H9 (cell line): ENCODE measurements at places on chromosomes 1 and 21. TPM values are rescaled to one million over a fixed set of nuclear protein-coding genes. Genes with fewer than 3 reads are reported as not detected.
A peak's percentile ranks its signal among the peaks of the same experiment; 100 is the strongest.

GRCh38 chr1:37746806-37747205, 18.1 kb downstream of the EPHA10 start:
- H3K4me3 ChIP-seq: no peak overlapping the region
- no peaks in the 10 kb centered on the region for H3K4me1 ChIP-seq
- peaks cover under 1% of the 10 kb centered on the region; the same call in 1 of the 3 replicates for H3K36me3 ChIP-seq
- no peak overlapping the region for H3K27ac ChIP-seq
- H3K27me3 ChIP-seq: peaks cover under 1% of the 10 kb centered on the region; the same call in 1 of the 2 replicates

DNA sequence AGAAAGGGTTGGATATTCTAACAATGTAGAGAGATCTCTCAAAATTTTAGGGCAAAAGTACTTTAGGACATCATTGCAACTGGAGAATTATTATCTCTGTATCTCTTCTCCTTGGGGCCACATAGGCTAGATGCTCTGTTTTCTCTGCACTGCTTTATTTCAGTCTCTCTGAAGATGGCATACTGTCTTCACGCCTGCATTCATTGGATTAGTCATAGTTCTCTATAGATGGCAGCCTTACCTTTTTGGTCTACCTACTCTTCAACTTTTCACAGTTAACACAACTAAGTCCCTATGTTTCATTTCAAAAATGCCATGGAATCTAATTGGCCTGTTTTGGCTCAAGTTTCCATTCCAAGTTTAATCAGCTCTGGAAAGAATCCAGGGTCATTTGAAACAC, 1623.3 kb upstream of the B3GALT2 start:
- H3K36me3 ChIP-seq: peaks cover 8% of the 10 kb centered on the region
- H3K4me1 ChIP-seq: no peaks in the 10 kb centered on the region
- no peak overlapping the region for H3K27ac ChIP-seq
- H3K27me3 ChIP-seq: no peaks in the 10 kb centered on the region

GRCh38 chr1:159600894-159601293, 13.3 kb downstream of the APCS start:
- no peaks in the 10 kb centered on the region for H3K27me3 ChIP-seq
- H3K4me1 ChIP-seq: peaks cover 8% of the 10 kb centered on the region; the same call in 1 of the 2 replicates
- no peak overlapping the region for H3K27ac ChIP-seq
- no peak overlapping the region for H3K4me3 ChIP-seq
- no peak for DNase-seq

- H3K4me3 ChIP-seq: no peak overlapping the region
- peaks cover 9% of the 10 kb centered on the region; the same call in 1 of the 2 replicates for H3K4me1 ChIP-seq
- no peak overlapping the region for H3K27ac ChIP-seq
- DNase-seq: no peak
These were observed 12.1 kb downstream of the PLXNA2 start for GRCh38 chr1:208231881-208232661.

- H3K4me3 ChIP-seq: no peak overlapping the region
- no peak for DNase-seq
- H3K36me3 ChIP-seq: no peaks in the 10 kb centered on the region
These were observed 32.5 kb upstream of the BCL10 start for GRCh38 chr1:85308833-85309350.

DNA sequence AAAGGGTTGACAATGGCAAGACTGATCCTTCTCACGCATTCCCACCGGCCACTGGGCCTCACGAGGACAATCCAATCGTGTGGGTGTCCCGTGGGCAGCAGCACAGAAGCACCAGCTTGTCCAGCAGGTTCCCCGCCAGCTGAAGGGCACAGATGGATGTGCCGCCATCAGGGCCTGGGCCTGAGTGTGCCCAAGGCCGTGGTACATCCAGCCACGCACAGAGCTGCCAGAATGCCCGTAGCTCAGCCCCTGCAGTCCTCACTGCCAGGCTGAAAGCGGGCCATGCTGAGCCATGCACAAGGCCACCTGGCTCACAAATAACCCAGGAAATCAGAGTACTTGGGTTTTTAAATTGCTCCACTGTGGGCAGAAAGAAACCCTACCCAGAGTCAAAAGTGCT, 7.0 kb downstream of the NPHP4 start:
- no peak for DNase-seq
- H3K4me1 ChIP-seq: no peaks in the 10 kb centered on the region
- H3K4me3 ChIP-seq: no peak overlapping the region

- no peak overlapping the region for H3K4me3 ChIP-seq
- no peaks in the 10 kb centered on the region for H3K4me1 ChIP-seq
- H3K36me3 ChIP-seq: no peaks in the 10 kb centered on the region
- H3K27me3 ChIP-seq: no peaks in the 10 kb centered on the region
- H3K27ac ChIP-seq: no peak overlapping the region
These were observed 72.5 kb upstream of the CLDN14 start for GRCh38 chr21:36552434-36552785.

DNA sequence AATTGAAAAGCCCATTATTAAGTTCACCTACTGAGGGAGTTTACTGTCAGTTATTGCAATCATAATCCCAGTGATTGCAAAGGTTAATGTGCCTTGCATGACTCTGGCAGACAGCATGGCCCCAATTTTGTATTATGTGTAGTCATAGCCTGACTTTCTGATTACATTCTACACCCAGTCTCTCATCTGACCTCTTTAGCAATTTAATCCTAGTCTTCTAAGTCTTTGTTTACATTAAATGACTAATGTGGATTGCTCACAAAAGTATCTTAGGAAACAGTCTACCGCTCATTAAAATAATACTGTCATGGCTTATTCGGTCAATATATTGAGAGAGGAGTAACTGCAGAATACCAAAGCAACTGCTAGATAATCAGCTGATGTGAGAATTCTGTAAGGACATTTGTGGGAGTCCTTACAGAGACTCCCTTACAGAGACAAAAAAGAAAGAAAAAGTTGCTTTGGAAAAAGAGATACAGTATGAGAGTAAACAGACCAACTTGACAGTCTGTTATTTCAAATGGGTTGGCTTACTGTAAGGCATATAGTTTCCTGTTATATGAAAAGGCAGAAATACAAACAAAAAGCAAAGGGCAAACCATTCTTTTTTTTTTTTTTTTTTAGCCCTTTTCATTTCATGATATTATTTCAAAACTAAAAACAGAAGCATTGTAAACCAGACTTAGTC, 42.8 kb downstream of the SMG7 start:
- H3K4me3 ChIP-seq: no peak overlapping the region
- no peaks in the 10 kb centered on the region for H3K27me3 ChIP-seq
- H3K27ac ChIP-seq: no peak overlapping the region
- peaks cover 2% of the 10 kb centered on the region; the same call in 1 of the 2 replicates for H3K4me1 ChIP-seq

DNA sequence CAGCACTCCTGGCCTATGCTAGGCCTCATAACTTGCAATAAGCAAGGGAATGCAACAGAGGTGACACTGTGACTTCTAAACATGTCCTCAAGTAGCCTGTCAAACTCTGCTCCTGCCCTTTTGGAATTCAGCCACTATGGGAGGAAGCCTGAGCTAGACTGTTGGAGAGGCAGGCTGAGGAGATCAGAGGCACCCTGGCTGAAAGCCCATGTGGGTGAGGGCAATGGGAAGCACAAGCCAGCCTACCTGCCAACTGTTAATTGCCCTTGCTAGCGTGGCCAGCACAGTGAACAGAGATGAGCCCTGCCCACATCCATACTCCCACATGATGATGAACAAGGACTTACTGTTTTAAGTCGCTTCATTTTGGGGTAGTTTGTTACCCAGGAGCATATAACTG, 17.7 kb downstream of the GNB1 start:
- no peak overlapping the region for H3K27ac ChIP-seq
- H3K27me3 ChIP-seq: no peaks in the 10 kb centered on the region
- no peaks in the 10 kb centered on the region for H3K4me1 ChIP-seq
- peaks cover 67% of the 10 kb centered on the region for H3K36me3 ChIP-seq

DNA sequence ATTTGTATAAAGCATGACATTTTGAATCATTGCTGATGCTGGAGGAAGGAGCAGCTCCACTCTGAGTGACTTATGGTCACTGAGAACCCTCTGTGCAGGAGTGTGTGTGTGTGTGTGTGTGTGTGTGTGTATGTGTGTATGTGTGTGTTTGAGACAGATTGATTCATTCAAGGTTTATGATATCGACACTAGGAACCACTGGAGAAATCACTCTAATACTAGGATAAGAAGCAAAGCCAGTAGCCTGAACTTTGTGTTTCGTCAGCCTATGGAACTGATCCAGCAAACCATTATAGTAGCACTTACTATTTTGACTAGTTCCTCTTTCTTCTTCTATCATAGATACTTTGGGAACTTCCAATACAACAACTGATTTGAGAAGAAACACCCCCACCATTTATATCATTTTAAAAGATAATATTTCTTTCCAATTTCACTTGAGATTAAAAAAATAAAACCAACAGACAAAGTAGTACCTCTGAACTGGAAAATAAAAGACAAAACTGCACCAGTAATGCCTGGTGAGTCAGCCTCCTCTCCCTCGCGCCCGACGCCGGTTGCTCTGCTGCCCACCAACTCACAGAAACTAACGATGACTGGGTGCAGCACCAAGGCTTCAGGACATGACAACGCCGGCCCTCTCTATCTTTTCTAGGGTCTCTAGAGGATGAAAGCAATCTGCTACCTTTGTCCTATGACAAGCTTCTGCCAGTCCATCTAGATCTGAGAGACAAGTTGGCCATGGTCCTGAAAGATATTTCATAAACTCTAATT, 20.9 kb downstream of the SLAMF1 start:
- DNase-seq: no peak
- H3K4me1 ChIP-seq: no peaks in the 10 kb centered on the region
- H3K27ac ChIP-seq: no peak overlapping the region
- H3K36me3 ChIP-seq: no peaks in the 10 kb centered on the region

- no peaks in the 10 kb centered on the region for H3K4me1 ChIP-seq
- no peak overlapping the region for H3K4me3 ChIP-seq
- no peaks in the 10 kb centered on the region for H3K27me3 ChIP-seq
- DNase-seq: no peak
- no peak overlapping the region for H3K27ac ChIP-seq
- peaks cover 7% of the 10 kb centered on the region; the same call in 1 of the 3 replicates for H3K36me3 ChIP-seq
These were observed 317.5 kb upstream of the CXADR start for GRCh38 chr21:17195351-17195750.

DNA sequence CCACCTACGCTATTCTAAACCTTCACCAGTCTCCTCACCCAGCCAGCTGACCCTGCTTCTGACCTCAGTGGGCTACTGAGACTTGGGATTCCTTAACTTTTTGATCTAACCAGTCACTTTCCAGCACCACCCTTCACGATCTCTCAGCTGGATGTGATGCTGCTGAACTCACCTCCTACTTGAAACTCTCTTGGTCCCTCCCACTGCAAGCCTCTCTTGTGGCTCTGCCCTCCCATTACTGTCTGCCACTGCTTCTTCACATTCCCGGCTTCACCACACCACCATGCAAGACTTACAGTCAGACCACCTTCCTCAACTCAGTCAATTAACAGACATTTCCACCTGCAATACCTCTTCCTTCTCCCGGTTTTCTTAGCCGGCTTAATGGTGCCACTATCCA, 6.3 kb downstream of the TAF5L start:
- no peak for DNase-seq
- peaks cover 3% of the 10 kb centered on the region; the same call in 1 of the 2 replicates for H3K4me1 ChIP-seq
- H3K27ac ChIP-seq: no peak overlapping the region
- H3K36me3 ChIP-seq: peaks cover 6% of the 10 kb centered on the region; the same call in 1 of the 2 replicates
- H3K4me3 ChIP-seq: no peak overlapping the region

DNA sequence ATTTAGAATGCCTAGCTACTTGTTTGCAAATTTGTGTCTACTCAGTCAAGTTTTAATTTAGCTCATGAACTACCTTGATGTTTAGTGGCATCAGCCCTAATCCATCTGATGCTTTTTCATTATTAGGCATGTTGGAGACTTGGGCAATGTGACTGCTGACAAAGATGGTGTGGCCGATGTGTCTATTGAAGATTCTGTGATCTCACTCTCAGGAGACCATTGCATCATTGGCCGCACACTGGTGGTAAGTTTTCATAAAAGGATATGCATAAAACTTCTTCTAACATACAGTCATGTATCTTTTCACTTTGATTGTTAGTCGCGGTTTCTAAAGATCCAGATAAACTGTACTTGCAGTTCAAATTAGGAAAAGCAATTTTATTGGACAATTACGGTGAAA, 7.6 kb downstream of the SOD1 start:
- H3K36me3 ChIP-seq: peaks cover 52% of the 10 kb centered on the region
- no peak for DNase-seq
- H3K4me3 ChIP-seq: no peak overlapping the region
- no peaks in the 10 kb centered on the region for H3K4me1 ChIP-seq

GRCh38 chr1:31869449-31869848, 53.6 kb upstream of the SPOCD1 start:
- H3K4me1 ChIP-seq: no peaks in the 10 kb centered on the region
- H3K27ac ChIP-seq: no peak overlapping the region
- no peaks in the 10 kb centered on the region for H3K36me3 ChIP-seq
- H3K27me3 ChIP-seq: no peaks in the 10 kb centered on the region
- H3K4me3 ChIP-seq: no peak overlapping the region
- no peak for DNase-seq

- peak within 1 kb of the TSS; percentile 92 for H3K4me3 ChIP-seq
- H3K4me1 ChIP-seq: no peaks in the 10 kb centered on the region
- no peaks in the 10 kb centered on the region; the same call in 1 of the 3 replicates for H3K36me3 ChIP-seq
- peak; percentile 97 for DNase-seq
- no peaks in the 10 kb centered on the region for H3K27me3 ChIP-seq
- H3K27ac ChIP-seq: peak within 1 kb of the TSS; percentile 58
These were observed at the start of gene FBXO28 for GRCh38 chr1:224113918-224114786. TSS of gene FBXO28 (plus strand) at chr1:224114111. CDS start at chr1:224114130, 19 bp downstream.

- H3K27me3 ChIP-seq: no peaks in the 10 kb centered on the region
- H3K4me1 ChIP-seq: no peaks in the 10 kb centered on the region
- no peak for DNase-seq
- peaks cover 71% of the 10 kb centered on the region for H3K36me3 ChIP-seq
These were observed 37.6 kb downstream of the MRPL37 start for GRCh38 chr1:54237586-54237985.

GRCh38 chr1:31238986-31239613, 587 bp downstream of the NKAIN1 start:
- peak overlapping the region; percentile 85 for H3K4me3 ChIP-seq
- H3K36me3 ChIP-seq: no peaks in the 10 kb centered on the region
- no peak overlapping the region for H3K27ac ChIP-seq

- no peak overlapping the region for H3K4me3 ChIP-seq
- H3K36me3 ChIP-seq: no peaks in the 10 kb centered on the region
- no peak overlapping the region for H3K27ac ChIP-seq
- no peak for DNase-seq
These were observed 244.0 kb downstream of the DNM3 start for GRCh38 chr1:172085317-172085716.

DNA sequence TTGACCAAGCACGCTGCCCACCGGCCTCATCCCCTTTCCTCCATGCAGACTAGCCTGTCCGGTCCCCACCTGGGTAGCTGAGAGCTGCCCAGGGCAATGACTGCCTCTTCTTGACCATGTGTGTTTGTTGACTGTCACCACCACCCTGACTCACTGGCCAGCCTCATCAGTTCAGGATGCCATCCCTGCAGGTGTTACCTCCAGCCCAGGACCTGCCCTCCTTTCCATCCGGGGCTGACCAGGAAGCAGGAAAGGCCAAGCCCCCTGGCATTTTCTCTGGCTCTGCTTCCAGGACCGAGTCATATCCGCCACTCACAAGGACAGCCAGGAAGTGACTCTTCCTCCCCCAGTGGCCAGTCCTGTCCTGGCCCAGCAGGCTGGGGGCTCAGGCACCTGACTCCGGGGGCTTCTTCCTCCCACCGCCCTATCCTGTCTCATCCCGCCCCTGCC, 17.1 kb downstream of the EPHA2 start:
- no peak for DNase-seq
- no peaks in the 10 kb centered on the region for H3K27me3 ChIP-seq
- no peak overlapping the region for H3K27ac ChIP-seq
- H3K4me3 ChIP-seq: no peak overlapping the region
- no peaks in the 10 kb centered on the region; the same call in 1 of the 2 replicates for H3K4me1 ChIP-seq
- peaks cover 81% of the 10 kb centered on the region for H3K36me3 ChIP-seq

The FMO2 gene
- not detected in 2 replicates for total RNA-seq

The CLCA2 gene
- not detected in 2 replicates for total RNA-seq

The IL20 gene
- total RNA-seq: not detected in 2 replicates

The OR2L5 gene
- total RNA-seq: not detected in 2 replicates

The DISP3 gene
- 3.5 and 3.6 TPM in 2 replicates for total RNA-seq

The TSPEAR gene
- 1.2 and 1.3 TPM in 2 replicates for total RNA-seq

The ST6GALNAC5 gene
- 3.3 and 3.8 TPM in 2 replicates for total RNA-seq

The SH3D21 gene
- total RNA-seq: 16.9 and 18.3 TPM in 2 replicates

The CLCA4 gene
- not detected in 2 replicates for total RNA-seq

The DNMT3L gene
- total RNA-seq: 0.70 and 0.77 TPM in 2 replicates

The LMOD1 gene
- total RNA-seq: 0.31 and 0.44 TPM in 2 replicates

The DAB1 gene
- total RNA-seq: 9.2 and 9.3 TPM in 2 replicates
